ENCODE measurements at places on chromosomes 12 and 14.

DNA sequence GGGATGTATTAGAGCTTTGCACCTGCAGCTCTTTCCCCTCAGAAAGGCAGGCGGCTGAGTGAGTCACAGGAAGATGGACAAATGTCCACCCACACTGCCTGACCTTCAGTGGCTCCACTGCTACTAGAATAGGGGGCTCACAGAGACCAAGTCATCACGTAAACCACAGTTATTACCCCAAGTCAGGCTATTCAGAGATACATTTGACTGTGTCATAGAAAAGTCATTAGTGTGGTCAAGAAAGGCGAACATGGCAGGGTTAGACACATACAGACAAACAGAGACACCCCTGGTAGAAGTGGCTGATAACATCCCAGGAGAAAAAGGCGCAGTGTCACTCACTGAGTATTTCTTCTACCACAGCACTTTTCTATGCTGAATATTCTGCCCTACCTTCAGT is 36.0 kb downstream of the GCH1 start:
- no peak for DNase-seq

DNA sequence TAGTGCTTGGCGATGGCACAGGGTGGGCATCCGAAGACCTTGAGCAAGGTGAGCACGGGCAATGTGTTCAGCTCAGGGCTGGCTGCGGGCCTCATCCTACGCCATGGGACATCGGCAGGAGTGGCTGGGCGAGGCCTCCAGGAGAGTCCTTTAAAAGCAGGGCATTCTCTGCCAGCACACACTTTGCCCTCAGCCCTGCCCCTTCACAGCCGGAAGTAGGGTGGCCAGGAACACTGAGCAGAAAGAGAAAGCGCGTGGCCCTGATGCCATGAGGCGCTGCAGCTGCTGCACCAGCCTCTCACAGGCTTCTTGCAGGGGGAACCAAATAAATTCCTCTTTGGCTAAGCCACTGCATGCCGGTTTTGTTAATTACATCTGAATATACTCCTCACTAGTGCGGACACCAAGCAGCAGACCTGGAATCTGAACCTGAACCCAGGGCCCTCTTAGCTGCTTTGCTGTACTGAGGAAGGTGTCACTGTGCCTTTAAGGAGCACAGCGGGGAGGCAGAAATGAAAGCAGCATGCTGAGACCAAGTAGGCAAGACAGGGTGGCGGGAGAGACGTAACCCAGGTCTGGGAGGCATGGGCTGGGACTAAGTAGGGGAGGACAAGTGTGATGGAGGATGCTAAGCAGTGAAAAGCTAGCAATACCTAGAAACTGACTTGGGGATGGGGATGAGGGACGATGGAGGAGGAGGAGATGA is 155.2 kb downstream of the TTC7B start:
- DNase-seq, result no peak

DNA sequence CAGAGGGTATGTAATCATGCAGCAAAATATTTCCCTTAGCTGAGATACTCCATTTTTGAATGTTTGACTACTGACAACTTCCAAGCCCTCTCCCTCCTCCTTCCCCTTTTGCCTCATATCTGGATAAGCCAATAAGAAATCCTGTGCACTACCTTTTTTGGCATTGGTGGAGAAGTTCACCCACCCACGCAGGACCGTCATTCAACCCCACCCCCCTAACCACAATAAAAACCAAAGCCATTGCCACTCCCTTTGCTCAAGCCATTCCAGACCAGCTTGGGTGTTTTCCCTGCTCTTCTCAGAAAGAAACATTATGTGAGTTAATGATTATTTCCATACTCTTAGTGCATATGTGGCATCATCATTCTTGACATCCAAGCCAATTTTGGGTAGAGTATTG is 176.7 kb downstream of the PTPN11 start:
- no peak for DNase-seq

- DNase-seq, result no peak
Measured at GRCh38 chr12:57549909-57550640, at the start of gene KIF5A. Gene KIF5A (plus strand): TSS chr12:57550044. CDS start chr12:57550272, 228 bp downstream.

- DNase-seq, result no peak
Measured at GRCh38 chr12:124217508-124218242, 77.2 kb upstream of the RFLNA start.

DNA sequence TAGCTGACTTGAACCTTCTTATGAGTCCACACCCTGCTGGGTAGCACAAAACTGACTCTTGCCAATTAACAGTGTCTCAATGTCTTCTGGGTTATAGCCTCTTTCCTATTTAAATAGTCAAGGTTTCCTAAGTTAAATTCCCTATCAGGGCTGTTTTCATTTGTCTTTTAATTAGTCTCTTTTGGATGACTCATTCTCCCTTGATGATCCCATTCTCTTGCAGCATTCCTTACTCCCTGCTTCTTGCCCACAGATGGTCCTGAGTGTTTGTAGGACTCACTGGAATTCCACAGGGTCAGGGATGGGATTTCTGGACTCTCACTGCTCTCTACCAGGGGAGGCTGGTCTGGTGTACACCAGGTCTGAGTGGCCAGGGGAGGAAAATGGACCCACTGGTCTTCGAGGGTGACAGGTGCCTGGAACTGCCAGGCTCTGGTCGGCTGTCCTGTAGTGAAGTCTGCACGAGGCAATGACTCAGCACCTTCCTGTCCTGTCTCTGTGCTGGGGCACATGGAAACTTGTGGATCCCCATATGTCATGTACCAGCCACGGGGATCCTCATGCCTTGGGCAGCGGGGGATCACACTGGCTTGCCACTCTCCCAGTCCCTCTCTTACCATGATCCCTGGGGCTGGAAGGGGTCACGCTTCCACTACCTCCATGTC is 236.5 kb upstream of the PELI2 start:
- no peak for DNase-seq

DNA sequence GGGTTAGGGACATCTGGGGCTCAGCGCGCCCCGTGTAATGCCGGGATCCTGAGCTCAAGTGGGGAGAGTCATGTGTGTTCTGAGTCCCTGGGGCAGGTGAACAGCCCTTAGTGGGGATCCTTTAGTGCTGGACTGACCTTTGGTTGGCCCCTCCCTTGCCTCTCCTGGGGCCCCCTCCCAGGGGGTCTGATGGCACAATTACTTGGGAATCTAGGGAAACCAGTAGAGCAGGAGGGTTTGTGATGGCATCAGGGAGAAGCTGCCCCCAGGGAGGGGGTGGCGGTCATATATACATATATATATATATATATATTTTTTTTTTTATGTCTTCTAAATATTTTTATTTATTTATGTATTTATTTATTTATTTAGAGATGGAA is at the start of gene MORN3:
MORN3 (minus strand) TSS at position 134 of the 380 bp plus-strand sequence. CDS start 171 bp downstream, outside the sequence.
- DNase-seq, result no peak

GRCh38 chr14:92273166-92273565 is 49.8 kb upstream of the SLC24A4 start:
- no peak for DNase-seq

GRCh38 chr14:92259613-92260357 is 63.2 kb upstream of the SLC24A4 start:
- DNase-seq, result no peak

DNA sequence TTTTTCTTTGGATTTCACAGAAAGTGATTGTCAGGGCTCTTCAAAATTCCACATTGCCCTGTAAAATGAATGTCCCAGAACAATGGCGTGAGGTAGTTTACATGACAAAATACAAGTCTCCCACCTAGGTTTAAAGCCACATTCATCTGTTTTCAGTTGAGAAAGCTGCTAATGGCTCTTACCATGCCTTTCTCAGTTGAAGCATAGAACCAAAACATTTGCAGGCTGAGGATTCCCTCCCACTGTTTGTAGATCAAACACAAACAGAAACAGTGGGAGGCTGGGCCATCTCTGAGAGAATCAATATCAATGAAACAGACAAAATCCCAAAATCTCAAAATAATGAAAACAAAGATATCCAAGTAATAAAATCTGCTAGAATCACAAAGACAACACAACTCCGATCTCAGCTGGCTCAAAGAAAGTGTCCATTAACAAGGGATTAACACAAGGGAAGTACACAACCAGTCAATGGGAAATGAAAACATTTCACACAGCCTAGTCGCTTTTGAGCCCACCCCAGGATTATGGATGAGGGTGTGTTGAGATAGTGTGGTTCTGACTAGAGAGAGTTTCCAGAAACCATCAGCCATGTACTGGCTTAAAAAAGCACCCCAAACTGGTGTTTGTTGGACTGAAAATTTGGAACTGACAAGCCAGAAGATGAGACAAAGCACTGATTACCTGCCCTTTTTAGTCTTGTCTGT is 54.5 kb upstream of the TMEM260 start:
- DNase-seq, result no peak

- no peak for DNase-seq
Measured at GRCh38 chr14:23697680-23698079, 61.5 kb downstream of the DHRS2 start.

DNA sequence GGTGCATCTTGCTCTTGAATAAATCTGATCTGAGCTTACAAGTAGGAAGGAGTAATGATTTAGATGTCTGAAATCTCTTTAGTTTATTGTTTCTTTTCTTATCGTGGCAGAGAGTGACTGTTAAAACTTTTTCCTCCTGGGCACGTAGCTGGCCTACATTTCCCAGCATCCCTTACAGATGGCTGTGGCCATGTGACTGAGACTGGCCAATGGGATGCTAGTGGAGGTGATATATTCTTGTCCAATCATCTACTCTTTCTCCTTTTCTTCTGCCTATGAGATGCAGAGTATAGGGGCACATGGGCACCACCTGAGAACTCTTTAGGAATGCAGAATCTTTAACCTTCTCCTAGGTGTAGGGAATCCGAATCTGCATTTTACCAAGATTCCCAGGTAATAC is 237.3 kb downstream of the RGS6 start:
- DNase-seq, result no peak

- no peak for DNase-seq
Measured at GRCh38 chr12:62794218-62794583, 140.7 kb downstream of the PPM1H start.

- no peak for DNase-seq
Measured at GRCh38 chr12:3186546-3187215, 109.5 kb downstream of the TSPAN9 start.

DNA sequence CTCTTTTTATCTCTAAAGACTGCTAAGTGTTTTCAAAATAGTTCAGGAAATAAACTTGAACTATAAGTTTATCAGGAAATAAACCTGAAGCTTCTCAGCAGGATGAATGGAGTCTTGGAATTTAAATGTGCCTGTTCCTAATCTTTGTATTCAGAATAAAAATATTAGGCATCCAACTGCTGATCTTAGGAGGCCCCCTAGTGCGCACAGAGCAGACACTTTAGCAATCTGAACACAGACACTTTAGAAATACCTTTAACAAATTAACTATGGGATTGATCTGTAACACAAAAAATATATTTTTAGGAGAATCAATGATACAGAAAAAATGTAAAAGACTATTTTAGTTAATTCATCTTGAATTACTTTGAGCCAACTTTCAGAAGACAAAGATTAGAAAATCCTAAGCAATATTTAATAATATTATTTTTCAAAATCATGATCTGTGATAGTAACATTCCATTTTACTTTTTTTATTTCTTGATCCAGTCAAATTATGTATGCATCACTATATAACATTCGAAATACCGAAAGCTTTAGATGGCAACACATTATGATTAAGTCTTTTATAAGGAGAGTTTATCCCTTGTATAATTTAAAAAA is 80.9 kb downstream of the SLC41A2 start:
- DNase-seq, result no peak

GRCh38 chr12:3311491-3312103 is 179.4 kb upstream of the PRMT8 start:
- no peak for DNase-seq

DNA sequence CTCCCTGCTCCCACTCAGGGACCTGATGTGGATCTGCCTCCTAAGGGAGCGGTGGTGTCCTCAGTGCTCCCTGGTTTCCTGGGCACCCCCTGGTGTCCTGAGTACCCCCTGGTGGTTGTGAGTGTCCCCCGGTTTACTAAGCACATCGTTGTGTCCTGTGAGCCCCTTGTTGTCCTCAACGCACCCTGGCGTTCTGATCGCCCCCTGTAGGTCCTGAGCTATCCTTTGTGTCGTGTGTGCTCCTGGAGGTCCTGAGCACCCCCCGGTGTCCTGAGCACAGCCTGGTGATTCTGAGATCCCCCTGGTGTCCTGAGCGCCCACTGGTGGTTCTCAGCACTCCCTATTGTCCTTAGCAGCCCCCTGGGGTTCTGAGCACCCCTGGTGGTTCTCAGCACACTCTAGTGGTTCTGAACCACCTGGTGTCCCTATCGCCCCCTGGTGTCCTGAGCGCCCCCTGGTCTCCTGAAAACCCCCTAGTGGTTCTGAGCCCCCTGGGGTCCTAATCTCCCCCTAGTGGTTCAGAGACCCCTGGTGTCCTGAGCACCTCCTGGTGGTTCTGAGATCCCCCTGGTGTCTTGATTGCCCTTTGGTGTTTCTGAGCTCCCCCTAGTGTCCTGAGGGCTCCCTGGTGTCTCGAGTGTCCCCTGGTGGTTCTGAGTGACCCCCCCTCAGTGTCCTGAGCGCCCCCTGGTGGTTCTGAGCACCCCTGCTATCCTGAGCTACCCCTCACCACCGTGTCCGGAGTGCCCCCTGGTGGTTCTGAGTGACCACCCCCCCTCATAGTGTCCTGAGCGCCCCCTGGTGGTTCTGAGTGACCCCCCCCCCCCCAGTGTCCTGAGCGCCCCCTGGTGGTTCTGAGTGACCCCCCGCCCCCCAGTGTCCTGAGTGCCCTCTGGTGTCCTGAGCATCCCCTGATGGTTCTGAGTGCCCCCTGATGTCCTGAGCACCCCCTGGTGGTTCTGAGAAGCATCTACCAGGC is 615.1 kb downstream of the TMEM121 start:
- no peak for DNase-seq

DNA sequence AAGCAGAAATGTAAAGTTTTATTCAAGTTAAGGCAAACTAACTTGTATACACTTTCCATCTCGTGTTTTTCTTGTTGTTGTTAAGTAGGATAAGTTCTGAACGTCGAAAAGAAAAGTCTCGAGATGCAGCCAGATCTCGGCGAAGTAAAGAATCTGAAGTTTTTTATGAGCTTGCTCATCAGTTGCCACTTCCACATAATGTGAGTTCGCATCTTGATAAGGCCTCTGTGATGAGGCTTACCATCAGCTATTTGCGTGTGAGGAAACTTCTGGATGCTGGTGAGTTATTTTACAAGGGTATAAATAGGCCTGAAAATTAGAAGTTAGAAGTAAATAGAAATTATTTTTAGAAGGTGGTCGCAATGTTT is 25.0 kb downstream of the HIF1A start:
- DNase-seq, result no peak

- no peak for DNase-seq
Measured at GRCh38 chr12:65308601-65309071, 30.2 kb downstream of the MSRB3 start.

DNA sequence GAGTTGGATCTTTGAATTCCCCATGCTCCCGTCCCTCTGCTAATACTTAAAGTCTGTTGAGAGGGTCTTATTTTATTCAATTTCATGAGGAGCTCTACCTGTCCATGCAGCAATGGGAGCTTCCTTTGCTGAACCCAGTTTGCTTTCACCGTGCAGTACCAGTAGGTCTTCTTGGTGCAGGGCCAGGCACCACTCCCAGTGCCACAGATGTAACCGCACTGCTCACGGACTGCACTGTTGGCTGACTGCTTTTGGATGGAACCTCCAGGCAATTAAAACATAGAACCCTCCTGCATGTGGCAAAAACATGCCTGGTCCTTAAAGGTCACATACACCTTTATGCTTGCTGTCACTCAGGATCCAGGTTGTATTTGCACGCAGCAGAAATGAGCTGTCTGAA is 9.3 kb upstream of the CABP1 start:
- no peak for DNase-seq

GRCh38 chr12:76664731-76665130 is 99.2 kb upstream of the ZDHHC17 start:
- no peak for DNase-seq

Measured in NCI-H2081 treated with DMSO at 0.1 percent for 48 hours (cell line).